B cell (primary cell): ENCODE measurements at places on chromosomes 16 and 17. TPM values are rescaled to one million over a fixed set of nuclear protein-coding genes. Genes with fewer than 3 reads are reported as not detected.

SLC12A3 gene
- 4.9 and 5.3 TPM in 2 replicates for total RNA-seq

GNAO1 gene
- total RNA-seq: 3.7 and 5.1 TPM in 2 replicates

RPL26 gene
- total RNA-seq: 2,601 and 2,684 TPM in 2 replicates

MARCHF10 gene
- not detected in 2 replicates for total RNA-seq

GRCh38 chr16:23174622-23175021, 7.9 kb upstream of the SCNN1G start:
- no peaks in the 10 kb centered on the region for H3K36me3 ChIP-seq
- DNase-seq: no peak
- no peaks in the 10 kb centered on the region for H3K4me1 ChIP-seq
- H3K4me3 ChIP-seq: no peak overlapping the region

GRCh38 chr17:76241204-76241538, 878 bp upstream of the RNF157 start:
- H3K36me3 ChIP-seq: no peaks in the 10 kb centered on the region
- H3K4me1 ChIP-seq: peaks cover 18% of the 10 kb centered on the region
- H3K27me3 ChIP-seq: peaks cover 42% of the 10 kb centered on the region
- DNase-seq: no peak
- no peak overlapping the region for H3K27ac ChIP-seq
- H3K4me3 ChIP-seq: peak overlapping the region; percentile 61

DNA sequence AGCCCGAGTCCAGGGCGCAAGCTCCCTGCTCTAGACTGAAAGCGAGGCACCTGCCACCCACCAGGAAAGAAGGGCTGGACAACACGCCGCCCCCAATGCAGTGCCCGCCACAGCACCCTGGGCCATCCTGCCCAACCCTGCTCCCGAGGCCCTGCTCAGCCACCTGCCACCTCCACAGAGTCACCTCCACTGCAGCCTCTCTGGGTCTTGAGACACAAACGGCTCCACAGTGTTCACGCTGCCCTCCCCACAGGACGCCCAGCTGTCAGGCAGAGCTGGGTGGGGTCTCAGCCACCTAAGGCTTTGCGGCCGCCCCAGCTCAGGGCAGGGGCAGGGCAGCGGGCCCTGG, 9.3 kb downstream of the CLCN7 start:
- peaks cover 5% of the 10 kb centered on the region for H3K4me1 ChIP-seq
- no peak overlapping the region for H3K4me3 ChIP-seq
- H3K27ac ChIP-seq: no peak overlapping the region
- H3K36me3 ChIP-seq: peaks cover 30% of the 10 kb centered on the region
- no peak for DNase-seq
- no peaks in the 10 kb centered on the region for H3K27me3 ChIP-seq

GRCh38 chr17:67459985-67460384, 82.9 kb downstream of the PITPNC1 start:
- H3K27ac ChIP-seq: no peak overlapping the region
- H3K27me3 ChIP-seq: no peaks in the 10 kb centered on the region
- no peaks in the 10 kb centered on the region for H3K36me3 ChIP-seq
- no peak overlapping the region for H3K4me3 ChIP-seq
- DNase-seq: no peak

DNA sequence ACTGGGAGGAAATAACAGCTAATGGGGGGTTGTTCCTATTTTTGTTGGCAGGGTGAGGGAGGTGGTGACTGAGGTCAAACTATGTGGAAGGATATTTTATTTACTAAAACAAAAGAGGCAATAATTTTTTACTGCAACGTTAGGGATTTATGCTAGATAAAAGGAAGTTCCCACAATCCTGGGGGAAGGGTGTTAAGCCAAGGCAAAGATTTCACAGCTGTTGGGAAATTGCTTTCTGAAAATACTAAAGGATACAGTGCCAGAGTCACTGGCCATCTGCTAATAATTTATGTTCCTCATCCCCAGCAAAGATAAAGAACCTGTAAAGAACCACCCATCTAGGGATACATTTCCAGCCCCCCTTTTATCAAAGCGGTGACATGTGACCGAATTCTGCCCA, 756.0 kb upstream of the RBFOX1 start:
- no peaks in the 10 kb centered on the region for H3K27me3 ChIP-seq
- H3K36me3 ChIP-seq: no peaks in the 10 kb centered on the region
- H3K27ac ChIP-seq: no peak overlapping the region
- no peak for DNase-seq

- H3K4me3 ChIP-seq: no peak overlapping the region
- H3K27ac ChIP-seq: no peak overlapping the region
- H3K36me3 ChIP-seq: peaks cover 9% of the 10 kb centered on the region
- no peaks in the 10 kb centered on the region for H3K27me3 ChIP-seq
- H3K4me1 ChIP-seq: no peaks in the 10 kb centered on the region
Observed at GRCh38 chr16:81601008-81601428, 156.4 kb downstream of the CMIP start.

GRCh38 chr16:84893849-84894599, 74.2 kb downstream of the CRISPLD2 start:
- no peak for DNase-seq
- H3K4me3 ChIP-seq: no peak overlapping the region
- no peaks in the 10 kb centered on the region for H3K36me3 ChIP-seq
- H3K27me3 ChIP-seq: no peaks in the 10 kb centered on the region
- H3K4me1 ChIP-seq: no peaks in the 10 kb centered on the region

DNA sequence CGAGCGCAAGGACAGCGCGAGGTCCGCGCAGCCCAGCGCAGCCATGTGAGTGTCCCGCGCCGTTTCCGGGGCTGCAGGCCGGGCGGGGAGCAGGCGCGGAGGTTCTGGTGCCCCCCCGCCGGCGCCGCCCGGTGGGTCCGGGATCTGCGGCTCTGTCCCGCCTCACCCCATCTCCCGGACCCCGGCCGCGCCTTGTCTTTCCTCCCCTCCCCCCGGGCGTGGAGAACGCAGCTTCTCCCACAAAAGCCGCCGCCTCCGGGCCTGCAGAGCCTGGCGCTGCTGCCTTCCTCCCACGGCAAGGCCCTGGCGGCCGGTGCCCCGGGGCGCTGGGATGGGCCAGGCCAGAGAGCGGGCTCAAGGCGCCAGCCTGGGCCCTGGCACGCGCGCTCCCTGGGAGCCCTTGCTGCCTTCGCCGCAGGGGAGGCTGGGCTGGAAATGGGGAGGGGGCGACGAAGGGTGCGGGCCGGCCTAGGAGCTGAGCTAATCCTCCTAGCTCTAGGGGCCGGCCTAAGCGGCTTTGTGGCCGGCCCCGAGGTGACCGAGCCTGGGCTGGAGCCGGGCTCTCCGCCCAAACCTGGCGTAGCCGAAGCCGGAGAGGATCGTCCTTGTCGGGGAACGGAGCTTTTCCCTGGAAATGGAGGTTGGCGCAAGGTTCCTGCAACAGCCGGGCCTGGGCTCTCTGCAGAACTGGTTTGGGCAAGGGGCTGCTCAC, 397 bp downstream of the RIPOR1 start:
- H3K36me3 ChIP-seq: peaks cover 6% of the 10 kb centered on the region
- H3K4me3 ChIP-seq: peak overlapping the region; percentile 92
- no peaks in the 10 kb centered on the region for H3K27me3 ChIP-seq
- peaks cover 28% of the 10 kb centered on the region for H3K4me1 ChIP-seq

GLIS2 gene
- not detected in 2 replicates for total RNA-seq
